Calu3 (cell line): ENCODE measurements at places on chromosomes 16 and 17. TPM values are rescaled to one million over a fixed set of nuclear protein-coding genes. Genes with fewer than 3 reads are reported as not detected.

DNA sequence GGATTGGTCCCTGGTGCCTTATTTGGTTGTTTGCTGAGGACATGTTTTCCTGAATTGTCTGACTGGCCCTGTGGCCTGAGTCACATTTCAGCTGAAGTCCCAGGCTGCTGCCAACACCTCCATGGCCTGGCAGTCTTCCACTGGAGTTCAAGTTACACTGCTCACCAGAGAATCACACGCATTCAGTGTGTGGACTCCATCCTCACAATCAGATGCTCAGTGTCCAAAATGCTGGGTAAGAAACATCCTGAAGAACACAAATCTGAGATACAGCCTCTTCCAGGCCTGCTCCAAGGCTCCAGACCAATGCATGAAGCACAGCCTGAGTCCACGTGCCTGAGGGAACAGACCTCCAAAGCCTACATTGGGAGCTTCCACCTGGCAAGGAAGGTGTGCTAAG is 19.2 kb downstream of the CD300LB start:
- DNase-seq: no peak

- DNase-seq: peak; percentile 8
Measured at GRCh38 chr16:69563605-69564580, 1.9 kb upstream of the NFAT5 start.

- no peak for DNase-seq
Measured at GRCh38 chr16:11877374-11877773, 26.0 kb upstream of the RSL1D1 start.

- no peak for DNase-seq
Measured at GRCh38 chr17:57677301-57677700, 67.8 kb downstream of the CCDC182 start.

DNA sequence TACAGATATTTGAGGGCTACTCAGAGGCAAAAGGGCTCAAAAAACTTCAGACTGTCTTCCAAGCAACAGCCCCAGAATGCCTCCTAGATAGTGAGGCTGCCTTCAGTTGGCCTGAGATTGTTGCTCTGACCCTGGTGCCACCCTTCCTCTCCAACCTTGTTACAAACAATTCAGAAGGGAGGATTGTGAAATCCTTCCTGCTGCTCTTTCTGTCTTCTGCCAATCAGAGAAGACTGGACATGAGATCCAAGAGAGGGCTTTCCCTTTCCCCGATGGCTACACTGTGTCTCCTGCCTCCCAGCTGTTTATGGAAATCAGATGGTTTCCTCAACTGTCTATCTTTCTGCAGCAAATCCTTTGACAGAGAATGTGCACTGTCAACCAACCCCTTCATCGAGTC is 419.9 kb downstream of the CDH13 start:
- no peak for DNase-seq

GRCh38 chr17:79020631-79021301 is 3.2 kb upstream of the C1QTNF1 start:
- no peak for DNase-seq

- peak; percentile 43 for DNase-seq
Measured at GRCh38 chr17:21252796-21253645, at the start of gene NATD1. TSS of gene NATD1 (minus strand) at chr17:21253410. CDS start at chr17:21253264, 146 bp downstream.

- DNase-seq: no peak
Measured at GRCh38 chr17:2931876-2932275, 131.5 kb downstream of the OR1D5 start.

GRCh38 chr17:35729405-35729833 is 2.0 kb upstream of the RASL10B start:
- DNase-seq: no peak

DNA sequence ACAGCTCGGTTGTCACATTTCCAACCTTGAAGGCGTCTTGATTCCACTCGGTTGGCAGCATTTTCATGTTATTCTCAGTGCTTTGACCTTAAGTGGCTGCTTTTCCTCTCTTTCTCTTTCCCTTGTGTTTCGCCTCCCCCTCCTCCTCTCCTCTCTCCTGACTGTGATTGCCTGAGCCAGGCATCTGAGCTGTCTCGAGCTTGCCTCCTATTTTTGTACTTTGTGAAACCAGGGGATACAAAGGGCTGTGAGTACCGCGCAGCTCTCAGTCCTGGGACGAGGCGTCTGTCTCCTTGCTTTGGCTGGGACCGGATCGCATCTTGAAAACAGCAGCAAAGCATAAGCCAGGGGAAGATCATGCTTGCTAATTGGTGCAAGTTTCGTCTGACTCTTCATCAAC is 48.8 kb upstream of the SDK2 start:
- no peak for DNase-seq

DNA sequence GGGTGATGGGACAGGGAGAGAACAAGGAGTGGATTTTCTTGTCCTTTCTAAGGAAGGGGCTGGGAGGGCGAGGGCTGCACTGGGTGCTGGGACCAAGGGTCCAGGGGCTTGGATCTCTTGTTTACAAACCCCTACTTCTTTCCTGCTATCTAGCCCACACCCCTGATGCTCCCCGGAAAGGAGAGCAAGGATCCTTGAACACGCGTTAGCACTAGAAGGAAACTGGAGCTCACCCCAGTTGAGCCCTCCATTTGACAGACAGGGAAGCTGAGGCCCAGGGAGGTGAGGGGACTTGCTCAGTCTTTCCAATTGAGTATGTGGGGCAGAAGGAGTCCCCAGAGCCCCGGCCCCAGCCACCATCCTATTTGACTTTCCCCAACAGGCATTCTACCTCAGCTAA is 4.6 kb upstream of the ITGAE start:
- no peak for DNase-seq

- no peak for DNase-seq
Measured at GRCh38 chr16:2243031-2243528, 6.8 kb downstream of the DNASE1L2 start.

GRCh38 chr17:4448197-4448980 is 14.6 kb downstream of the SPNS3 start:
- DNase-seq: no peak

Gene TEKT1
- not detected in 2 replicates for total RNA-seq

Gene NQO1
- 365 and 415 TPM in 2 replicates for total RNA-seq

Gene GPR142
- not detected in 2 replicates for total RNA-seq
